ENCODE measurements at places on chromosomes 1 and 21. TPM values are rescaled to one million over a fixed set of nuclear protein-coding genes. Genes with fewer than 3 reads are reported as not detected.
A peak's percentile ranks its signal among the peaks of the same experiment; 100 is the strongest.

Gene CRYBG2
- total RNA-seq, result 0.22 TPM

DNA sequence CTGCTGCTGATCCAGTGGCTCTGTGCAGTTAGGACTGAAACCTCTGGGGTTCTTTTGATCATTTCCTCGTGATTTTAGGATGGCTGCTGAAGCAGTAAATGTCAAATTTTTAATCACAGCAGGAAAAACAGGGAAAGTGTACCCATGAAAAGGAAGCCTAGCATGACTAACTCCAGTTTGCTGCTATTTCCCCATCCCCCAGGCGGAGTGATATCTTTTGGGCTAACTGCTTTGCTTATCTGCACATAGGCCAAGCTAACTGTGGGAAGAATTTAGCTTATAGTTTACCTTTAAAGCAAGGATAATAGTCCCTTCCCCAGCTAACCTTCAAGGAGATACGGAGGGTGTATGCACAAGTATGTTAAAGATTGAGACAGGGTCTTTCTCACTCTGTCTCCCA, 149.8 kb upstream of the TNR start:
- H3K4me3 ChIP-seq, result no peak overlapping the region
- no peaks in the 10 kb centered on the region for H3K36me3 ChIP-seq
- H3K4me1 ChIP-seq, result peaks cover 9% of the 10 kb centered on the region
- H3K27ac ChIP-seq, result no peak overlapping the region

DNA sequence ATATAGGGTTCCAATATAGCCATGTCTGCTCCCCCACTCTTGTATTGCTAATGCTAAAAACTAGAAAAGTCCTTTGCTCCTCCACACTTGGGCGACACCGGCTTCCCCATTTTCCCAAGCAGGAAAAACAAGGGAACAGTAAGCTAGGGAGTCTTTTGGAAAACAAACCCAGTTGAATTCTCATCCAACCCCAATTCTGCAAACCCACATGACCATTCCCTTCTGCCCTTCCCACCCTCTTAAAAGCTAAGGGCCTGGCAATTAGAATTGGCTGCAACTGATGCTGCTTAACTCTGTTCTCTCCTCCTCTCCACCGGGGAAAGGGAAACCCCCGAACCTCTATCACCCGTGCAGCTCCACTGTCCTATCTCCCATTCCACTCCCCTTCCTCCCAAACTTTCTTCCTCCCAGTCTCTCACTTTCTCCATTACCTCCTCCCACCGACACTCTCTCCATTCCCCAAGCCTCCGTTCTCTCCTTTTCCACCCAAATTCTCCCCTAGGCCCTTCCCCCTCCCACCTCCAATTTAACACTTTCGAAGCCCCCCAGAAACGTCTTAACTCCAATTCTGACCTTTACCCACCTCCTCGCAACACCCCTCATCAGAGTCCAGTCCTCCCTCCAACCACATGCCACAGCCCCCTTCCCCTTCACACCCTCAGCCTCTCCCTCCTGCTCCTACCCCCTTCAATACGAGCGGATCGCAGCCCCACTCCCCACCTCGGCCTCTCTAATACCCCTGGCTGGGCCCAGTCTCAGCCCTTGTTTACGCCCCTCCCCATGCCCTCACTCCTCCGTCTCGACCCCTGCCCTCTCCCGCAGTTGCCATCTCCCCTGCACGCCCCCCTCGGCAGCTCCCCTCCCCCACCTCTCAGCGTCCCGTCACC, 701 bp downstream of the DEDD start:
- H3K27ac ChIP-seq, result peak overlapping the region; percentile 96
- peak; percentile 72 for DNase-seq
- H3K36me3 ChIP-seq, result peaks cover 27% of the 10 kb centered on the region
- H3K4me3 ChIP-seq, result peak overlapping the region; percentile 68

DNA sequence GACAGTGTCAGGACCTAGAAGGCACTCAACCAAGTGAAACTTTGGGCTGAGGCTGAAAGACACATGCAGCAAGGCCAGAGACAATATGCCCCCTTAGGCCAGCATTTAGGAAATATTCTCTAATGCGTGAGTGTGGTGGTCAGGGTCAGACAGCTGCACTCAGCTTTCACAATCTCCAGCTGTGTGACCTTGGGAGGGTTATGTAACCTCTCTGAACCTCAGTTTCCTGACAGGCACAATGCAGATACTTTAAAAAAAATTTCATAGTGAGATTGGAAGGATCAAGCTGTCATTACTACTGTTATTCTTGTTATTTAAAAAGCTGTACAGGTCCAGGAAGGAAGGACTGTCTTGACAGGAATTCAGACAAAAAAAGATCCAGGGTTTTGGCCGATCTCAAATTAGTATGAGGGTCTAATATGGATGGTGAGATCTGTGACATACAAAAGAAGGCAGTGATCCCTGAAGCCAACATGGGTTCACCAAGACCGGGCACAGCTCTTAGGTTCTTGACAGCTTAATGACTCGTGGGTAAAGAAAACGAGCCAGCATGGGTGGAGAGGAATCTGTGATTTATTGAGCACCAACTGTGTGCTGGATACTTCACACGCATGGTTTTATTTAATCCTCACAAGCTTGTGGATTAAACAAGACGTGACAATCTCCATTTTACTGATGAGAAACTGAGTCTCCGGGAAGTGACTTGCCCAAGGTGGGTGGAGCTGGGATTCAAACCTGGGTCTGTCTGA, 54.6 kb upstream of the POU3F1 start:
- H3K27me3 ChIP-seq, result peaks cover 7% of the 10 kb centered on the region
- no peak overlapping the region for H3K4me3 ChIP-seq
- H3K36me3 ChIP-seq, result no peaks in the 10 kb centered on the region
- DNase-seq, result no peak
- H3K27ac ChIP-seq, result no peak overlapping the region

GRCh38 chr1:215181518-215181917, 99.0 kb downstream of the KCNK2 start:
- H3K27me3 ChIP-seq, result no peaks in the 10 kb centered on the region
- H3K4me3 ChIP-seq, result no peak overlapping the region
- H3K4me1 ChIP-seq, result no peaks in the 10 kb centered on the region
- H3K27ac ChIP-seq, result no peak overlapping the region

DNA sequence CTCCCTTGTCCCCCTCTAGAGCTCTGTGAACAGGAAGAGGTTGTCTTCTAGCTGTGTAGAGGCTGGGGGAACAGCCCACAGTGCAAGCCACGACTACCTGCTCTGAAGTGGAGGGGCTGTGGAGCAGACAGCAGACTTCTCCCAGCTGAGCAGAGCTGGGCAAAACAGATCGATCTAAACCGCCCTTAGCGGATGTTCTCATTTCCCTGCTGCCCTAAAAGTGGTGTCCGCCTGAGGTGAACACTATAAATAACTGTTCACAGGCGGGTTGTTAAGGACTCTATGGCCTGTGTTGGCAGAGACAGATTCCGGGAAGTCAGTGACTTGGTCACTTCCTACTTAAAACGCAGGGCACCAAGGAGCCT, 203.2 kb downstream of the RHOU start:
- H3K27ac ChIP-seq, result peak overlapping the region; percentile 87
- no peaks in the 10 kb centered on the region for H3K27me3 ChIP-seq
- no peaks in the 10 kb centered on the region for H3K36me3 ChIP-seq
- H3K4me1 ChIP-seq, result peaks cover 37% of the 10 kb centered on the region

DNA sequence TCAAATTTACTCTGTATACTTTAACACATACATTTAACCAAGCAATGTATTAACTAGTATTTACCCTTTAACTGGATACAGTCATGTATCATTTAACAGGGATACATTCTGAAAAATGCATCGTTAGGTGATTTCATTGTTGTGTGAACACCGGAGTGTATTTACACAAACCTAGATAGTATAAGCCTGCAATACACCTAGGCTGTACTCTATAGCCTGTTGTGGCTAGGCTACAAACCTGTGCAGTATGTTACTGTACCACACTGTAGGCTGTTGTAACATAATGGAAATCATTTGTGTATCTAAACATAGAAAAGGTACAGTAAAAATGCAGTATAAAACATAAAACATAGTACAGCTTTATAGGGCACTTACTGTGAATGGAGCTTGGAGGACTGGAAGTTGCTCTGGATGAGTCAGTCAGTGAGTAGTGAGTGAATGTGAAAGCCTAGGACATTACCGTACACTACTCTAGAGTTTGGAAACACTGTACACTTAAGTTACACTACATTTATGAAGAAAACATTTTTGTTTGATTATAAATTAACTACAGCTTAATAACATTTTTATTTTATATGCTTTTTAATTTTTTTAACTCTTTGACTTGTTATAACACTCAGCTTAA, 21.3 kb downstream of the RGS4 start:
- H3K4me3 ChIP-seq, result no peak overlapping the region
- H3K27ac ChIP-seq, result no peak overlapping the region
- H3K36me3 ChIP-seq, result no peaks in the 10 kb centered on the region
- no peak for DNase-seq
- H3K27me3 ChIP-seq, result no peaks in the 10 kb centered on the region
- H3K4me1 ChIP-seq, result no peaks in the 10 kb centered on the region

DNA sequence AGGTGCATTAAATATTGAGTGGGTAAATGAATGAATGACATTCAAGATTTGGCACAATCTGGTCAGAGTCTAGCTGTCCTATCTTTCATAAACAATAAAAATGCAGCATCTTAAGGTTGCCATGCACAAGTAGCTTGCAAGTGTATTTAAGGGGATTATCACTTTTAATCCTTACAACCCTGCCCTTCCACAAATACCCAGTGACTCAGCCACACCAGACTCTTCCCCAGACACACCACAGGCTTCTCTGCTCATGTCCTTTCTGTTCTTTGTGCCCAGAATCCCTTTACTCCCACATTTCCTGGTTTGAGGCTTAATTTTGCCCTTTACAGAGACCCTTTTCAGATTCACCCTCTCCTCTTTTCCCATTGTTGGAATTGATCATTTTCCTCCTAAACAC, 59.8 kb downstream of the KIRREL1 start:
- no peak for DNase-seq
- no peaks in the 10 kb centered on the region for H3K27me3 ChIP-seq
- H3K4me3 ChIP-seq, result no peak overlapping the region

DNA sequence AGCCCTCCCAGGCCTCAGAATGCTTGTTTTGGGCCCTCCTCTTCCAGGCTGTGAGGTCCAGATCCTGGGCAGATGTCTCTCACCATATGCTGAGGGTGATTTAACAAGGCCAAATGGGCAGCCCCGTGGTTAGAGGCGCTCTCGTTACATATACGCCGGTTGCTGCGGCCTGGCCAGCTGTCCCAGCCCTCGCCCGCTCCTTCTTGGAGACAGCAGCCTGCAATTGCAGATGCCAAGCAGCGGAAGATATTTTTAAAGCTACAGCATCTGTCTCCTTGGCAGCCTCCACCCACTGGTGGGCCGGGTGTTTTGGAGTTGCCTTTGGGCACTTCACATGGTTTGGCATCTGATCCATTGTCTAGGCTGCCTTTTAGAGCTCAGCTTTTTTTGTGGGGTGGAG, 178.8 kb upstream of the NFIA start:
- H3K4me3 ChIP-seq, result no peak overlapping the region
- DNase-seq, result peak; percentile 95
- no peaks in the 10 kb centered on the region for H3K36me3 ChIP-seq
- peaks cover 31% of the 10 kb centered on the region for H3K4me1 ChIP-seq
- no peaks in the 10 kb centered on the region for H3K27me3 ChIP-seq

GRCh38 chr1:56660293-56660692, 15.2 kb downstream of the PRKAA2 start:
- H3K4me3 ChIP-seq, result no peak overlapping the region
- no peaks in the 10 kb centered on the region for H3K36me3 ChIP-seq
- no peaks in the 10 kb centered on the region for H3K4me1 ChIP-seq
- H3K27ac ChIP-seq, result no peak overlapping the region
- no peaks in the 10 kb centered on the region for H3K27me3 ChIP-seq

DNA sequence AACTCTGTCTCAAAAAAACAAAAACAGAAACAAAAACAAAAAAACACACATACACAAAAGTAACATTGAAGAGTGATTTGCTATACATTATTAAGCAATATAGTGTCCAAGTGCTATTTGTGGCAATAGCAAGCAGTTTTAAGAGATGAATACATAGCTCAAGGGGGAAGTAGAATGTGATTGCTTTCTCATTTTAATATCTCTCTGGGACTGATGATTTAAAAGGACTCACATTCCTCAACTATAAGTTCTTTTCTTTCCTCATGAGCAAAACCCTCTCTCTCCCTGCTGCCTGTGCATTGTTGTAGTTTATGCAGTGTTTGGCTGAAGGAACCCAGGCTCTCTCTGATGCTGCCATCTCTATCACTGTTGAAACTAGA, 47.0 kb upstream of the CSF1 start:
- H3K4me3 ChIP-seq, result no peak overlapping the region
- no peaks in the 10 kb centered on the region for H3K27me3 ChIP-seq
- peak overlapping the region; percentile 92 for H3K27ac ChIP-seq
- H3K36me3 ChIP-seq, result no peaks in the 10 kb centered on the region
- peak; percentile 69 for DNase-seq
- H3K4me1 ChIP-seq, result peaks cover 8% of the 10 kb centered on the region

- DNase-seq, result no peak
- no peaks in the 10 kb centered on the region for H3K36me3 ChIP-seq
- no peak overlapping the region for H3K27ac ChIP-seq
- no peaks in the 10 kb centered on the region for H3K4me1 ChIP-seq
- H3K27me3 ChIP-seq, result peaks cover 15% of the 10 kb centered on the region
These were observed 316.2 kb downstream of the MATN1 start for GRCh38 chr1:30406996-30407864.

DNA sequence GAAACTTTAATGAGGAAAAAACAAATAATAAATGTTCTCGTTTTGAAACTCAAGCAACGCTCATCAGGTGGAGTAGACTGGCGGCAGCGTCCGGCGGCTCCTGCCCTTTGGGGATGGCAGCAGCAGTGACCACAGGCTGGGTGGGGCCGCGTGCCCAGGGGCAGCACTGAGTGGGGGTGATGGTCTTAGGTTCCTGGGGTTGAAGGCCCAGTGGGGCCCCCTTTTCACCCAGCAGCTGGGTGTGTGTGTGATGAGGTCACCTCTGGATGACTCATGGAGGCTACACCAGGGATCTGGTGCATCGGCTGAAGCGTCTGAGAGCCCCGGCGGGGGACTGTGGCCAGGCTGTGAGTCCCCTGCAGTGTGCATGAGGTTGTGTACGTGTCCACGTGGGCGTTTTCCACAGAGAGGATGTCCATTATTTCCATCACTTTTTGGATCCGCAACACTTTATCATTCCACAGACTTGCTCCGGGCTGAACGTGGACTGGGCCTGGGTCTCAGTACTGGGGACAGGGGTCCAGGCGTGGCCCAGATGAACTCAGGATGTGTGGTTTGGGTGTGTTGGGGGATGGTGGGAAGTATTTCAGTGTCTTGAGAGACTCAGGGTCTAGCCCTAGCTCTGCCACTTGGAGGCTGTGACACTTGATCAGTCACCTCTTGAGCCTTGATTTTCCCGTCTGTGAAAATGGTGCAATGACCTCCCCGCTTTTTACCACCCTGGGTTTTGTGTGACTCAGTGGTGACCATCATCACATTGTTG, 25.6 kb downstream of the LDLRAP1 start:
- H3K36me3 ChIP-seq, result peaks cover 12% of the 10 kb centered on the region
- peak overlapping the region; percentile 20 for H3K27ac ChIP-seq
- H3K27me3 ChIP-seq, result peaks cover 4% of the 10 kb centered on the region
